ELR (cell line): ENCODE measurements at places on chromosomes 12 and 14.

- no peak for DNase-seq
Observed at GRCh38 chr14:36751106-36751505, 89.4 kb downstream of the PAX9 start.

DNA sequence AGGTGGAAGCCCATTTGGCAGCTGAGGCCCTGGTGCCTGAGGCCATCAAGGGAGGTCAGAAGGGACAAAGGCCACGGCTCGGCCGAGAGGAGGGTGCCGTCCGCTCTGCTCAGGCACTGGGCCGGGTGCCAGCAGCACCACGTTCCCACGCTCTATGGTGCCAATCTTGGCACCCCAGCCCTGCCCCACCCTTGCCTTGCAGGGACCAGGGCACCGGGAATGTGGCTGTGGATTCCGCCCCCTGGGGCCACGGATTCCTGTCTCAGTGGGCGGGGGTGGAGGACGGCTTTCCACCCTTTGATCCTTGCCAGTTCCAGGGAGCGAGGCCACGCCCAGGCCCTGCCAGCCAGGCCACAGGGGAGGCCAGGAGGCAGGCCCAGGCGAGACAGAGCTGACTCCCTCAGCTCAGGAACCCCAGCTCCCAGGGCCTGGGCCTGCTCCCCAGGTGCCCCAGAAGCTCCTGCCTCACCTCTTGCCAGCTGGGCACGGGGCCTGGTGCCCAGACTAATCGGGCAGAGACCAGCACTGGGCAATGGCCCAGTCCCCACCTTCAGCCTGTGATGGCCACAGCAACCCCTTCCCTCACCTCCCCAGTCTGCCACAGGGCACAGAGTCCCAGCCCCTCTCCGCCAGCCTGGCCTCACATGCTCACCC is 26.4 kb upstream of the GPR132 start:
- no peak for DNase-seq

GRCh38 chr14:69483765-69484443 is 624 bp upstream of the PLEKHD1 start:
- no peak for DNase-seq

- DNase-seq: no peak
Observed at GRCh38 chr14:68929623-68930307, 49.3 kb downstream of the ACTN1 start.

DNA sequence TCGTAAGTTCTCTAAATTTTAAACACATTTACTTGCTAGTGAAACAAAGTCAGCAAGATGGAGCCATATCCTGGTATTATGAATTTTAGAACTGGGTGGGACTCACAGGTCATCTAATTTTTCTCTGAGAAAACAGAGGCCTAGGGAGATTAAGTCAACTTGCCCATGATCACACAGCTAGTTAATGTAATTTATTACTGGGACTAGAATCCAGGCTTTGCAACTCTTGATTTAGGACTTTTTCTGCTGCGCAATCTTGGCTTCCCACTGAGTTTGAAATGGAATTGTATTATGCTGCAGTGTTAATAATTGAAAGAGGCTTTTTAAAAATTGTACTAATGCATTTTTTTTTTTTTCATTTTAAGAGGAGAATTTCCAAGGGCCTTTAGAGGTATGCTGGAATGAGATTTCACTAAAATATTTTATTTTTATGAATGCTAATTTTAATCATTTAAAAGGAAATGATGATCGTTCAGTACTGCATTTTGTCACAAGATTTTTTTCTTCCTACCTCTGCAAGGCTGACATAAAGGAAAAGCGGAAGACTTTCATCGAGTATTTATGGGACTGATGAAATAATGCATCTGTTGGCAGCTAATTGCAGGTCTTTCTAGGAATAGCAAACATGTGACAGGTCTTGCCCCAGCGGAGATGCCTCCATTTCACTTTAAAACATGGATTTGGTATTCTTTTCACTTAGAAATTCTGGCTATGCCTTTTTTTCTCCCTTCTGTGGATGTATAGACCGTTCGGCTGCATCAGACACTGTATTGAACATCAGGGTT is 9.6 kb downstream of the CRADD start:
- no peak for DNase-seq

DNA sequence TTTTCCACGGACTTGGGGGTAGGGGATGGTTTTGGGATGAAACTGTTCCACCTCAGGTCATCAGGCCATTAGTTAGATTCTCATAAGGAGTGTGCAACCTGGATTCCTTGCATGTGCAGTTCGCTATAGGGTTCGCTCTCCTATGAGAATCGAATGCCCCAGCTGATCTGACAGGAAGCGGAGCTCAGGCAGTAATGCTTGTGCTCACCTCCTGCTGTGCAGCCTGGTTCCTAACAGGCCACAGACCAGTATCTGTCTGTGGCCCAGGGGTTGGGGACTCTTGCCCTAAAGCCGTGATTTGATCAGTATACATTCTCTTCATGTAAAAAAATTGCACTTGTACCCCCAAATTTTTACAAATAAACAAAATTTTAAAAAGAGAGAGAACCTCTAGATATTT is 219.4 kb upstream of the CPNE8 start:
- DNase-seq: no peak

GRCh38 chr12:3746758-3747157 is 6.2 kb downstream of the CRACR2A start:
- DNase-seq: no peak

DNA sequence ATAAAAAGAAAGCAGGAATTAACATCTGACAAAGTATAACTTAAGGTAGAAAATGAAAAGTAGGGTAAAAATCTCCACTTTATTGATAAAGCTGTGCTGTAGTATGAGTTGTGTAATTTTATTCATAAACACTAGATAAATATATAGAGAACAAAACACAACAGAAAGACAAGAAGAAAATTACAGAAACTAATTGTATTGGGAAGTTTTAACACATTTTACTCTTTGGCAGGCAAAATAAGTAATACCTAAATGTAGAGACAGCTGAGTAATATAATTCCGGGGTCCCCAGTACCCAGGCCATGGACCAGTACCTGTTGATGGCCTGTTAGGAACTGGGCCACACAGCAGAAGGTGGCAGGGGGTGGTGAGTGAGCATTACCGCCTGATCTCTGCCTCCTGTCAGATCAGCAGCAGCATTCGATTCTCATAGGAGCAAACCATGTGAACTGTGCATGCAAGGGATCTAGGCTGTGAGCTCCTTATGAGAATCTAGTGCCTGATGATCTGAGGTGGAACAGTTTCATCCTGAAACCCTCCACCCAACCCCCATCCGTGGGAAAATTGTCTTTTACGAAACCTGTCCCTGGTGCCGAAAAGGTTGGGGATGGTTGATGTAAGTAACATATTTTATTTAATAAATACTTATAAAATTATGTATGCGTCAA is 84.4 kb upstream of the ETV6 start:
- DNase-seq: no peak

DNA sequence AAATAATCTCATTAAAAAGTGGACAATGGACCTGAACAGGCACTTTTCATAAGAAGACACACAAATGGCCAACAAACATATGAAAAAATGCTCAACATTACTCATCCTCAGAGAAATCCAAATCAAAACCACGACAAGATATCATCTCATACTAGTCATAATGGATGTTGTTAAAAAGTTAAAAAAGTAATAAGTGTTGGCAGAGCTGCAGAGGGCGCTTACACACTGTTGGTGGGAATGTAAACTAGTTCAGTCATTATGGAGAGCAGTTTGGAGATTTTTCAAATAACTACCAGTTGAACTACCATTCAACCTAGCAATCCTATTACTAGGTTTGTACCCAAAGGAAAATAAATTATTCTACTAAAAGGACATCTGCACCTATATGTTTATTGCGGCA is 47.2 kb downstream of the FOXG1 start:
- DNase-seq: peak; percentile 62

DNA sequence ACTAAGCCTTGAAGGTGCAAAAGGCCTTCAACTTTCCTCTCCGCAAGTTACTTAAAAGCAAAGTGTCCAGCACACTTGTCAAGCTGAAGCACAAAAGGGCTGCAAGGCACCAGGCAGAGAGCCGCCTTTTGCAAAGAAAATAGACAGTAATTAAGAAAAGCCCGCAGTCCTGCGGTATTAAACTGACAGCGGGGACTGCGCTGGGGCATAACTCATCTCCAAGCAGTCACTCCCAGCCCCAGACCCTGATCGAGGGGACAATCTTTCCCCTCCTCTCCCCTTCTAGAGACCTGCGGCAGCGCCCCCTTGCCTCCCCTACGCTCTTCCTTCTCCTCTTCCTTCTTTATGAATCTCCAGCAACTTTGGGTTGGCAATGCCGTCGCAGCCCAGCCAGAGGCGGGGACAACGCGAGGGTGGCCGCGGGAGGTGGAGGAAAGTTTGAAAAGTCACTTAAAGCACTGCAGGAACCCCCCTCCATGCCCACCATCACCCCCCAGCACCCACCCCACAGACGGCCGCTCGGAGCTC is 200.9 kb upstream of the CAND1 start:
- peak; percentile 8 for DNase-seq

GRCh38 chr14:38044710-38045109 is 163.0 kb upstream of the SSTR1 start:
- no peak for DNase-seq

GRCh38 chr12:6360578-6361490 is 14.5 kb downstream of the SCNN1A start:
- no peak for DNase-seq

GRCh38 chr14:73935666-73936065 is 14.2 kb downstream of the FAM161B start:
- DNase-seq: peak; percentile 57

DNA sequence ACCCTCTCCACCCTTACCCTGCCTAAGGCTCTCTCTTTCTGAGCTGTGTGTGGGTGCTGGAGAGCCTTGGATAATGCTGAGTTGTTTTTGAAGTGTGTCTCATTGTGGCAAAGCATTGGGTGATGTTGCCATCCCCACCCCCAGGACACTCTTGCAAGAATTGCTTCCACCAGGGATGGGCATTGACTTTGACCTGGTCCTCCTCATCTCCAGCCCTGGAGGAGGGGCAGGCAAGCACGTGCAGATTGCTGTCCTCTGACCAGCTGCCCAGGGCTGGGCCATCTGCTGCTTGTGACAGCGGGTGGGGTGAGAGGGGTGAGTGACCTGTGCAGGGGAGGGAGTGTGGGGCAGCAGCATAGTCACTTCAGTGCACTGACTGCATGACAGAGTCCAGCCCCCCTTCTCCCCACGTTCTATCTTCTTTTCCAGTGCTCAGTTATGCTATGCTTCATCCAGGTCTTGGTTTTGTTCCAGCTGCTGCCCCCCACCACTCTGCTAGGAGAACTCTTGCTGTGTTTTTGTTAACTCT is 26.2 kb downstream of the SUSD6 start:
- no peak for DNase-seq

- peak; percentile 45 for DNase-seq
Observed at GRCh38 chr12:57233357-57234232, 4.1 kb downstream of the SHMT2 start.

- DNase-seq: peak; percentile 15
Observed at GRCh38 chr14:87745507-87746118, 247.4 kb downstream of the GALC start.

DNA sequence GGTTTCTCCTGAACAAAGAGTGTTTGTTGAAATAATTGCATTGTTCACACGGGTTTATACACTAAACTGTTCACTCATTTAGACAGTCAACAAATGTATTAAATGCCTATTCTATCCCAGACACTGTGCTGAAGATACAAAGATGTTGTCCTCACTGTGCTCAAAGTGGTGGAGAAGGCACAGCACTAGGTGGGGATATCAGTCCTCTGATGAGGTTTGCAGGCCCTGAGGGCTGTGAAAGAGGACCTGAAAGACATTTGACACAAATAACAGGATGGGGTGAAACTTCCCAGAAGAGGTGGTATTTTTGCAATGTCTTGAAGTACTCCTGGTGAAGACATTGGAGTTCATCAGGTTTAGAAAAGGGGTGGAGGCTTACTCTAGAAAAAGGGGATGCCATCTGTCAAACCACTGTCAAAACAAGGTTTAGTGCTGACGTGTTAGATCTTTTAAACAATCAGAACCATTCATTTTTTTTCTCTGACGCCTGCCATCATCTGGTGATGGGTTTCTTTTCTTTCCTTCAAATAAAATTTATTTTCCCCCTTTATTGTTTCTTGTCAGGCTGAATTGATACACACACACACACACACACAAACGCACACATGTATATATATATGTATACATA is 69.5 kb downstream of the ACSS3 start:
- DNase-seq: no peak

DNA sequence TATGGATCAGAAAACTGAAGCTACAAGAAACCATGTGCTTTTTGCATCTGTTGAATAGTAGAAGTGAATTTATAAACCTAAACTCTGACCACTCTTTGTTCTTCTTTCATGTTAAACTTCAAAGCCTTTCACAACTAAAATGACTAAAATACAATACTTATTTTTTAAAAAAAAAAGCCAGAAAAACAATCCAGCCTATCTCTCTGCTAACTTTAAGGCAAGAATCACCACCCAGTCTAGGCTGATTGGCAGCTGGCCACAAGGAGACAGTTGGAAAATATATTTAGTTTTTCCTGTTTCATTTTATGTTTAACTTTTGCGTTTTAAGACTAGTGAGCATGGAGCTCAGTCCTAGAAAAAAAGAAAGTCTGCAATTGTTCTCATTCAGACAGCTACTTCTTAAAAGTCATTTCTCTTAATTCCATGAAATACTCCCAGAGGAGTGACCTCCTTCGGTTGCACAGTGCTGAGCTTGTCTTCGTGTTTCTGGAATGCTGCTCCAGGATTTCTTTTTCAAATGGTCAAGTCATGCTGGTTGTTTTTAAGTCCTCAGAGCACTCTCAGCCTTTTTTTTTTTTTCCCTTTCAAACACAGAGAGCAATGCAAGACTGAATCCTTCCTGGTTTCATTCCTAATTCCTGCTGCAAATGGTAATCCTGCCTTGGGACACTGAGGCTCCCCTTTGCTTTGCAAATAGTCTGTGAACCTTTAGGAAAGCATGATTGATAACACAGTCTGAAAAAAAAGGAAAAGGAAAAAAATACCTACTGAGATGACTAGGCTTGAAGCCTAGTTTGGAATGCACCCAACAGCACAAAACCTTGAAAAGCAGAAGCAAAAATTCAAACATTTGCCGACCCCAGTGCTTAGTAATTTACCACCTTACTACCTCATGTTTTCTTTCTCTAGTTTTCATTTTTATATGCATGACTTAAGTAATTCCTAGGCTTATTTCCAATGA is 233.3 kb upstream of the DAAM1 start:
- DNase-seq: no peak

DNA sequence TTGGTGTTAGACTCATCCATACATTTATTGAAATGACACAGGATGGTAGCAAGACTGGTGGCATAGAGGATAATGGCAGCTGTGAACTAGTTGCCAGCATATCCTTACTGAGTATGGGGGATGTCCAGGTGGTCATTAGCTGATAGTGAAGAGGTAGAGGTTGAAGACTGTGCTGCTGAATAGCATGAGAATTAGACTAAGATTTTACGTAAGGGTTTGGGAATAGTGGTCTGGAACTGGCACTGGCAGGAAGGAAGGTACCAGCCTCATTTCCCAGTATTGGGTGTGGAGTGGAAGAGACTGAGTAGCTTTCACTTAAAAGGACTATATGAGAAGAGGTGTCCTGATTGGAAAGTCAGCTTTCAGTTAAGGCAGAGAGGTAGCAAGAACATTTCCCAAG is 6.5 kb downstream of the ERC1 start:
- no peak for DNase-seq

- DNase-seq: no peak
Observed at GRCh38 chr14:100864206-100864605, 38.3 kb downstream of the MEG3 start.
